Glomerular endothelial cell (primary cell): ENCODE measurements at places on chromosomes 12 and 14. TPM values are rescaled to one million over a fixed set of nuclear protein-coding genes. Genes with fewer than 3 reads are reported as not detected.
A peak's percentile ranks its signal among the peaks of the same experiment; 100 is the strongest.

- no peak for DNase-seq
These were observed 2.0 kb upstream of the ANG start for GRCh38 chr14:20686386-20687143.

GRCh38 chr12:44716711-44717110, 159.4 kb downstream of the NELL2 start:
- DNase-seq: no peak

- DNase-seq: no peak
These were observed 45.5 kb upstream of the ERGIC2 start for GRCh38 chr12:29426498-29426897.

DNA sequence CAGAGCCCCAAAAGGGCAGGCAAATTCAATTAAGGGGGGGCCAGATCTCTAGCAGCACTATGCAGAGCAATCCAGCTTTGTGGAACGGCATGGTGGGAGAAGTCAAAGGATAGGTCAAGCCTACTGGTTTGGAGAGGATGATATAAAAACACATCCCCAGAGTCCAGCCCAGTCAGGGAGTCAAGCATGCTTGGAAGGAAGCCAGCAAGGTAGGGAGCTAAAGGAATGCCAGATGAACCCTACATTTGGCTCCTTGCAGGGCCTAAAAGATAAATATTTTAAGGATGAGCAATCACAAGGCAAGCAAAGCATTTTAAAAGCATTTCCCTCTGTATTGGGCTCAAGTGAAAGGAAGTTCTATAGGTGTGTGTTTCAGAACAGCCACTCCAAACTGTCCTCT, 21.4 kb downstream of the KCTD10 start:
- no peak for DNase-seq

- DNase-seq: no peak
These were observed 98.2 kb downstream of the C12orf42 start for GRCh38 chr12:103397536-103397935.

- no peak for DNase-seq
These were observed 30.6 kb downstream of the ITPK1 start for GRCh38 chr14:93084866-93085857.

GRCh38 chr12:116703214-116703795, 34.6 kb downstream of the SPRING1 start:
- no peak for DNase-seq

- no peak for DNase-seq
These were observed 17.2 kb upstream of the GSC start for GRCh38 chr14:94787092-94787491.

DNA sequence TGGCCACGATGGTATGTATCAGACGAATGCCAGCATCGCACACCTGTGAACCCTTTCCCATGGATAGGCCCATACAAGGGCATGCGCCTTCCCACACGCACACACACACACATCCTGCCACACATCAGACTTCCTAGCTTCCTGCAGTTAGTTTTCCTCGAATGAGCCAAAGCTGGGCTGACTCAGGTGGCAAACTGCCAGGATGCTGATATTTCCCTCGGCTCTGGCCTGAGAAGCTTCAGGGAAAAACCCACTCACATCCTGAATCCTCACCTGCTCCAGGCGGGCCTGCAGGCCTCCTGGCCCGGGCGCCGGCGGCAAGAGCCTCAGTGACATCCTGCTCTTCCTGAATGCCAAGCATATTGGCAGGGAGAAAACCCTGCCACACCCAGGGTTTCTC, 22.4 kb downstream of the CALM1 start:
- peak; percentile 99 for DNase-seq

- DNase-seq: no peak
These were observed 15.9 kb downstream of the RAB35 start for GRCh38 chr12:120100630-120101029.

GRCh38 chr12:3193131-3193530, 116.0 kb downstream of the TSPAN9 start:
- no peak for DNase-seq

DNA sequence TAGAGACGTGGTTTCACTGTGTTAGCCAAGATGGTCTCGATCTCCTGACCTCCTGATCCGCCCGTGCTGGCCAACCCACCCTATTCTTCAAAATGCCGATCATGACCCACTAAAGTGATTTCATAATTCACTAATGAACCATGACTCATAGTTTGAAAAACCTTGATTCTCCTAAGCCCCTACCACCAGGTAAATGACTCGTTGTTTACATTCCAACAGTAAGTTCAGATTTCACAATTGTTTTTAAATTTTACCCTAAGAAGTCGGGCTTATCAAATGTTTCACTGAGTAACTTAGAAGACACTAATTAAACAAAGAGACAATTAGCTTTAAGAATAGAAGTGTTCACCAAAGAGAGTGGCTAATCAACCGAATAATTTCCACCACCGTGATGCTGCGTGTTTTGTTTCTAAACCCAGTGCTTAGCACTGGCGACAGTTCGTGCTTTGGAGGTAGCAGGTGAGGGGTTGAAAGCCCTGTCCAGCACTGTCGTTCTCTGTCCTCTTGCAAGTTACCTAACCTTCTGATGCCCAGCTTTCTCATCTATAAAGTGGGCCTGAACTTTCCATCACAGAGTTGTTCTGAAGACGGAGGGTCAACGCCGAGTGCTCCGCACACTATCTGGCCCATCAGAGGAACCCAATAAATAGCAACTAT, 136.5 kb downstream of the NTF3 start:
- DNase-seq: no peak

DNA sequence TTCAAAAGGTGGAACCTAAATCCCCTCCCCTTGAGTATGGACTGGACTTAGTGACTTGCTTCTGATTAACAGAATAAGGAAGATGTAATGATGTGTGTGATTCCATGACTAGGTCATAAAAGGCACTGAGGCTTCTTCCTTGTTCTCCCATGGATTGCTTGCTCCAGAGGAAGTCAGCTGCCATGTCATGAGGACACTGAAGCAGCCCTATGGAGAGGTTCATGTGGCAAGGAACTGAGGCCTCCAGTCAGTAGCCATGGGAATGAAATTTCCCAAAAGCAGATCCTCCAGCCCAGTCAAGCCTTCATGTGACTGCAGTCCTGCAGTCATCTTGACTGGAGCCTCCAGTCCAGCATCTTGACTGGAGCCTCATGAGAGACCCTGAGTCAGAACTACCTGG, 10.7 kb downstream of the TMBIM4 start:
- no peak for DNase-seq

DNA sequence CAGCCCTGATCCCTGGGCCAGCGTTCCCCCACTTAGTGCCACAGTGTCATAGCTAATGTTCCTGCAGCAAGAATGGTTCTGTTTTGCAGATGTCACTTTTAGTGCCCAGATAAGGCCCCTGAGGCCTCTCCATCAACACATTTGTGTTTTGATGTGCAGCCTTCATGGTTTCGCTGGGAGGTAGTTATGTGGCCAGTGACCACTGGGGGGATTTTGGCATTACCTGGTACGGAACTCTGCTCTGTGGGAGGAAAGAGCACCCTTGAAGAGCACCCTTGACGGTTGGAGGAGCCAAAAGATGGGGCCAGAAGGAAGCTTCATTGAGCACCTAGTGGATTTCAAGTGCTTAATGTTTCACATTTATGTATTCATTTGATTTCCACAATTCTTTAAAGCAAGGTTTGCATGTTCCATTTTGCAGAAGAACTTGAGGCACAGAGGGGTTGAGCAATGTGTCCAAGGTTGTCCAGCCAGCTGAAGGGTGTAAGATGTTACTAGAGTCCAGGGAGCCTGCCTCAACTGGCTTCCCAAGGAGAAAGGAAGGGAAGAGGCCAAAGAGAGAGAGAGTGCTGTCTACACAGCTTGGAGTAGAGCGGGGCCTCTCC, 13.0 kb downstream of the SERPINA11 start:
- no peak for DNase-seq

DNA sequence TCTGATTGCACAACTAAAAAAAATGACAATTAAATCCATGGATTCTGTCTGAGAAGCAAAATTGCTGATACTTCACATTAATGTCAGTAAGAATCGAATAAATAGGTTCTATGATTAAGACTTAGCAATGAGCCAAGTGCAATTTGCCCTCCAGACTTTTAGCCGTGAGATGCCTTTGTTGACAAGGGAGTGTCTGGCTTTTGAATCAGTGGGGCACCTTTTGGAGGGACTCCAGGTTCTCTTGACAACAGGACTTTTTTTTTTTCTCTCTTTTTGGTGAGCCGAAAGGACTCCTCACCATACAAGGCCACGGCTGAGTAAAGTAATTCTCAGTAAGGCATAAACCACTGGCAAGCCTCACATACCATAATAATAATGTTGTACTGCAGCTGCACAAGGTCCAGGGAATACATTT, 4.7 kb upstream of the MDM1 start:
- no peak for DNase-seq

DNA sequence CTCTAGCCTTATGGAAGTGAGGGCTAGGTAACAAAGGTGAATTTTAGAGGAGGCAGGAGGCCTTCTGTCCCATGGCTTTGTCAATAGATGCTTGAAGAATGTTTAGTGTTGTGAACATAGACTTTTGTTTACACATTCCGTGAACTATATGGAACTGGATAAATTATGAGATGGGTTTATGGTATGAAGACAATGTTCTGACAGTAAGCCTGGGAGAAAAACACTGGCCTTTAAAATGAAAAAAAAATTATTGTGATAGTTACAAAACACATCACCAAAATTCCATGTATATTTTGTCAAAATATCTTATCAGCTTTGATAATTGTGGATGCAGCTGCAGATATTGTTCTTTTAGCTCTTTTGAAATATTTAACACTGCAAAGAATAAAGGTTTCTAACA, 251.5 kb upstream of the DCN start:
- no peak for DNase-seq

DNA sequence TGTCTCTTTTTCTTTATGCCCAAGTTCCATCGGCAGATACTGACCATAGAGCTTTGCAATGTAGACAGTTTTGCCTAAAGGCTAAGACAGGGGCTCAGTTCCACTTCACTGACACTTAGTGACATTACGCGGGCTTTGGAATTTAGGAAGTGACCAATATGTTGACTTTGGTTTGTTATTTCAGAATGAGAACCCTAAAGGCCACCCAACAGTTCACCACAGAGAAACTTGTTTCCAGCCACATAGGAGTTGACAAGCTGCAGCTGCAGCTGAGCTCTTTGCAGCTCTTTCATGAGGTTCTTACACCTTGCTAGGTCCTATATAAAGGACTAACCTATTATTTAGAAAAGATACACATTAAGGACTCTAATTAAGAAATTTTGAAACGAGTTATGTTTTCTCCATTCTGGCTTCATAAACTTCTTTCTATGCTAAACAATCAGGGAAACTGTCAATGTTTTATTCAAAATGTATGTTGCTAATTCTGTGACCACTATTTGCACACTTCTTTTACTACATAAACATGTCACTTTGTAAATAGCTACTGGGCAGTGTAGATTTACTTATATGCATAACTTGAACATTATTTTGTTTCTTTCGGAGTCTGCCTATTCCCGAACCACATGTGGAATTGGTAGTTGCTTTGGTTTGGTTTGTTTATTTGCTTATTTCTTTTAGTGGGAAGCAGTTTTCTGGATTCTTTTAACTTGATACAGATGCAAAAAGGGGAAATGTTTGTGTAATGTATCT, 18.5 kb upstream of the KLRD1 start:
- no peak for DNase-seq

DNA sequence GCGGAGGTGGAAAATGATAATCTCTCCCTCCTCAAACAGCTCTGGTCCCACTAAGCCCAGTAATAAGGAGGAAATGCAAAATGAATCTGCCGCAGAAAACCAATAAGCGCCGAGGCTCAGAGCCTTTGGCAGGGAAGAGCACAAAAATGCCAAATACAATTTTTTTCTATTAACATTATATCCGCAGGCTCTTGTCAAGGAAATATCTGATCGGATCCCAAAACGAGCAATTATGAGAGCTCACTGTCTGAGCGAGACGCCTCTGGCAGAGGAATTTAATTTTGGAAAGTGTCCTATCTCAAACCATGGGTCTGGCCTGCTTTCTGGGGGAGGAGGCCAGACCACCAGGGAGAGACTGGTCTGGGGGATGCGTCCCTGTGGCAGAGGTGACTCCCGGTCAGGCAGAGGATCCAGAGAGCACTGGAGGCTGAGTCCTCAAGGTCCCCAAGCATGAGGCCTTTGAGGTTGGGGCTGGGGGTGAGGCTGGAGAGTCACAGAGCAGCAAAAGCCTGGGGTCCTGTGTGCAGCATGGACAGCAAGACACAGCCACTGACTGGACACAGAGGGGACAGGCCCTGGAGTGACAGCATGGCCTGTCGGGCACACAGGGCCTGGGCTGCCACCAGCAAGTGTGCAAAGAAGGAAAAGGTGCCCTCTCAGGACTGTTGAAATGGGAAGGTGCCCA, 342.8 kb upstream of the SFSWAP start:
- DNase-seq: no peak

DNA sequence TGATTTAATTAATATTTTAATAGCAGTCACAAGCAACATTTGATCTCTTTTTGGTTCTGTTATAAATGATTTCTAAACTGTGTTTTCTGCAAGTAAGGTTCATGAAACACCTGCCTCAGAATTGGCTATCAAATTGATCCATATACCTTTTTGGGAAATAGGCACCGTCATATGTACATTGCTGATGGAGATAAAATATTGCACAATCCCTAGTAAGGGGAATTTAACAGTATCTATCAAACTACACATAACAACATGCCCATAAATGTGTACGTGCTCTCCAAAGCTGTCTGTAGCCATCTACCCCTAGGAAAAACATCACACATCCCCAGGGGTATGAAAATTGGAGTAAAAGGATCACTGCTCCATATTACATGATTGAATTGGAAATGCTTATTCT, 167.3 kb upstream of the CPNE8 start:
- DNase-seq: no peak

- no peak for DNase-seq
These were observed 77.8 kb downstream of the SERPINA3 start for GRCh38 chr14:94689985-94690400.

DNA sequence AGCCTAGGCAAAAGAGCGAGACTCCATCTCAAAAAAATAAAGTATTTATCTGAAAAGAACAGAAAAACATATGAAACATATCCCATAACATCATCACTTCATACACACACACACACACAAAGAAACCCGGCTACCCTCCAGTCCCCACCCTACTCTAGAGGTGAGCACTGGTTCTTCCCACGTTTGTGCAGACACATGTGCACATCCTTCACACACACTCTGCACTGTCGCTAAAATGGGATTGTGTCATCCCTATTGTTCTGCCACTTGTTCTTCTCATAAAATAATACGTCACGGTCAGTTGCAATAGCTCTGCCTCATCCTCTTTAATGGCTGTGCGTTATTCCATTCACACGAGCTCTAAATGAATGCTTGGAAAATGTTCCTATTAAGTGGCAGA, 85.9 kb upstream of the ANO2 start:
- no peak for DNase-seq

- no peak for DNase-seq
These were observed 631 bp downstream of the RESF1 start for GRCh38 chr12:31959701-31960391.

GRCh38 chr12:77031745-77032144, 33.6 kb downstream of the E2F7 start:
- no peak for DNase-seq

- no peak for DNase-seq
These were observed 76.3 kb downstream of the PDE3A start for GRCh38 chr12:20444595-20445170.

Gene MRPS35
- 41.3 and 42.6 TPM in 2 replicates for total RNA-seq

Gene OLR1
- total RNA-seq: 0.64 TPM in 1 of 2 replicates, not detected in the other

Gene AICDA
- total RNA-seq: not detected in 2 replicates

Gene RTL1
- 0.10 TPM in 1 of 2 replicates, not detected in the other for total RNA-seq

Gene RND1
- 4.7 and 14.9 TPM in 2 replicates for total RNA-seq

Gene ATP2A2
- total RNA-seq: 147 and 176 TPM in 2 replicates

Gene MIP
- total RNA-seq: 0.15 TPM in 1 of 2 replicates, not detected in the other

Gene CCDC175
- total RNA-seq: not detected in 2 replicates

Gene ZBTB42
- total RNA-seq: 3.1 and 8.2 TPM in 2 replicates

Gene GLT1D1
- total RNA-seq: not detected in 2 replicates

Gene CCDC177
- total RNA-seq: not detected in 2 replicates

Gene TSPAN19
- 0.35 TPM in 1 of 2 replicates, not detected in the other for total RNA-seq
